Stimulated activated CD4-positive, alpha-beta T cell treated with anti-CD3 and anti-CD28 coated beads, Interleukin-2, amount 100 ng/mL, for 24 hours (primary cell): ENCODE measurements at places on chromosomes 3 and 15.

- no peak for DNase-seq
These were observed 4.9 kb downstream of the MESP2 start for GRCh38 chr15:89781055-89781454.

- DNase-seq = no peak
These were observed 32.0 kb downstream of the GATM start for GRCh38 chr15:45346381-45346780.

- no peak for DNase-seq
These were observed 8.0 kb downstream of the TMIE start for GRCh38 chr3:46709157-46709654.

DNA sequence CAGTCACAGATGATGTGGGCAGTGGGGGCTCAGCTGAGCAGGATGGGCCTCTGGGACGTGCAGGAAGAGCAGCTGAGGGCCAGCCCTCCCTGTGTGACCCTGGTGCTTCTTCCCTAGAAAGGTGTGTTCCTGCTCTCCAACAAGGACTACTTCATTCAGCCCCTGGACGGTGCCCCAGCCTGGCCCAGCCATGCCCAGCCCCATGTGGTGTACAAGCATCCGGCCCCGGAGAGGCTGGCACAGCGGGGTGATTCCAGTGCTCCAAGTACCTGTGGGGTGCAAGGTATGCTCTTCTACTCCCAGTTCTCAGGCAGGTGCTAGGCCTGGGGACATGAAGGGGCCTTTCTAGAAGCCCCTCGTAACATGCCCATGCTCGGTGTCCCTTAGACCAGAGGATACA is 38.3 kb downstream of the SAXO2 start:
- DNase-seq = no peak

DNA sequence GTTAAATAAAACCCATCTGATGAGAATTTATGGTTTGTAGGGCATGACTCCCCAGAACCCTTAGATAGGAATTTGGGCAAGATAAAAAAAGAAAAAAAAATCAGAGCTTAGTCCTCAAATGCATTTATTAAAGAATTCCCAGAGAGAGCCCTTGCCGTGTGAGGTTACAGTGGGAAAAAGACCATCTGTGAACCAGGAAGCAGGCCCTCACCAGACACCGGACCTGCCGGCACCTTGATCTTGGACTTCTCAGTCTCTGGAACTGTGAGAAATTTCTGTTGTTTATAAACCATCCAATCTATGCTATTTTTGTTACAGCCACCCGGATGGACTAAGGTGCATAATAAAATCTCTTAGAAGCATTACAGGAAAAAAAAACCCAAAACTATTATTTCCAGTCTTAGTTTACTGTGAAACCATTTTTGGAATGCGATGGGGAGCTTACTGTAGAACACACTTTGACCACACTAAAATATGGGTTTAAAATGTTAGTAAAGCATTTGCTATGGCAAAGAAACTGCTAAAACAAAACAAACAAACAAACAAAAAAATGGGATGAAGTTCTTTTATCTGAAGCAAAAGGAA is 72.2 kb downstream of the LEKR1 start:
- DNase-seq = no peak

- no peak for DNase-seq
These were observed 4.4 kb downstream of the PLSCR4 start for GRCh38 chr3:146246526-146246925.

- DNase-seq = no peak
These were observed 87.8 kb downstream of the IGF2BP2 start for GRCh38 chr3:185737020-185737419.

GRCh38 chr3:143040261-143040879 is 39.0 kb downstream of the U2SURP start:
- no peak for DNase-seq

- no peak for DNase-seq
These were observed 175.4 kb downstream of the ANXA2 start for GRCh38 chr15:60222404-60222803.

DNA sequence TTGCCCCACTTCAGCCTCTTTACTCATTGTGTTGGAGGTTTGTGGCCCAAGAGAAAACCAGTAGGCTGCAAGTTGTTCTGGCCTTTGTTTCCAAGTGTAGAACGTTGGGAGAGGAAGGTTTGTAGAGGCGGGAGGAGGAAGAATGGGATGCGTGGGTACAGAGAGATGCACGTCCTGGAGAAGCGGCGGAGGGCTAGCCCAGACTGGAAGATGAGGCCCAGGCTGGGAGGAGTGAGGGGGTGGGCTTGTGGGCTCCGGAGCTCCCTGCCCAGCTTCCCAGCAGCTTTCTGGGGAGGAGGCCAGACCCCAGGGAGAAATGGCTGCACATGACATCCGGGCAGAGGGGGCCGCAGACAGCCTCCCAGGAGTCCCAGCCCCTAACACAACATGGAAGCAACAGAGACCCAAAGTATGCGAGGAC is 5.3 kb downstream of the PLA2G4F start:
- no peak for DNase-seq
